Mucosa of descending colon (tissue), 3 donors: ENCODE measurements at places on chromosomes 5 and 9. TPM values are rescaled to one million over a fixed set of nuclear protein-coding genes. Genes with fewer than 3 reads are reported as not detected.
A peak's percentile ranks its signal among the peaks of the same experiment; 100 is the strongest.

DNA sequence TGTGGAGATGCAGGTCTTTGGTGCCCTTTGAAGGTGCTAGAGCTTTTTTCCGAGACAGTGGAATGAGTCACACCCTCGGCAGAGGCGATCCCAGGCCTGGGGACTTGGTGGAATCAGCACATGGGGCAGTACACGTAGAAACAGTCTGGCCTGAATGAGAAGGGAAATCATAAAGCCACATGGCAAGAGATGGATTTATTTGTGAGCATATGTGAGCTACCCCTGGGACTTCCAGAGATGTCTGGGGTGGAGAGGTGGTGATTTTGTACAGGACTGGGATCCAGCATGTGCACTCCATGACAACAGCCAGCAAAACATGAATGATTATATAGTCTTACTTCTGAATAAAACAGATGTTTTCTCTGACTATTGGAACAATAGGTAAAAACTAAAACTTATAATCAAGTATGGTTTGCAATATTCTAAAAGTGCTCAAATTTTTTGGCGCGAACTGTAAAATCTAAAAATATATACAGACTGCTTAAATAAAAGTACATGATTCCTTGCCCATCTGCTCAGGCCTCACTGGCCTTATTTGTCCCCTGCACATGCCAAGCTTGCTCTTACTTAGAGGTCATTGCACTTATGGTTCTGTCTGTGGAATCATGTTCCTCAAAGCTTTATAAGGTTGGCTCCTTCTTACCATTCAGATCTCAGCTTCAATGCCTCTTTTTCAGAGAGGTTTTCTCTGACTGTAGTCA, 54.7 kb upstream of the SMARCA2 start:
- DNase-seq = no peak

DNA sequence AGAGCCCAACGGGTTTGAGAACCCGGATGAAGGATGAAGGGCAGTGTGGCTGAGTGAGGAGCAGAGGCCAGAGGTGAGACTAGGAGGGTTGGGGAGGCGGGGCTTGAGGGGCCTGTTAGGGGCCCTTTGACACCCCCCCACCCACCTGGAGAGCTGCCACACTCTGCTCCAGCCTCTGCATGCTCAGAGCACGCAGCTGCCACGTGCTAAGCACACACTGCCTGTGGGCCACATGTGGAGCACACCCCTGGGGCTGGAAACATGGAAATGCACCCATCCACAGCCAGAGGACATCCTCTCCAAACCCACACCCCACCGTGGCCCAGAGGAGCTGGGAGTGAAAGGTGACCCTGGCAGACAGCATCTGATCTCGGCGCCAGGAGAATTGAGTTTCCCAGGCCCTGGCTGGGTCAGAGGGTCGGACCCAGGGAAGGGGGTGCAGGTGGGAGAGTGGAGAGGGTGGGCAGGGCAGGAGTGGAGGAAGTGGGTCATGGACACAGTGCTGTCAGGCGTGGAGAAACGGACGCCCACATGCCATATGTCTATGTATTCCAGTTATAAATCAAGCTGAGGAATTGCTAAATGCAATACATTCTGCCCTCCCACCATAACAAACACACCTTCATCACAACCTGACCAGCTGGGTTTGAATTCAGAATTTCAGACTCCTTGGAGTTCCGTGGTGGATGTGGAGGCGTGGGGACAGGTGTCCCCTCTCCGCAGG, 5.9 kb downstream of the DNM1 start:
- DNase-seq = no peak

The OR13F1 gene
- total RNA-seq = not detected

DNA sequence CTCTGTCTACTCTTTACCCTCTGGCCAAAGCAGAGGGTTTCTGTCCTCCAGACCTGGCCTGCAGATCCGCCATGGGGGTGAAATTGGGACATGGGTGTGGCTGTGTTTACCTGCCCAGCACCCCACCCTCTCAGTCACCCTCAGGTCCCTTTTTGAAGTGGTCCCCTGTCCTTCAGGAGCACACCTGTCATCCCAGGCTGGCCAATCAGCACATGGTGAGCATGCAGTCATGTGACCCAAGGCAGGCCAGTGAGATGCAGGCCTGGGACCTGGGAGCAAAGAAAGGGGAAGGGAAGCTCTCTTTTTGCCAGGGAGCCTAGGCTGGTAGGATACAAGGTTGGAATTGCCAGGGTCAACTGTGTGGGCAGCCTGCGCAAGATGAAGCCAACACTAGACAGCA, 28.3 kb upstream of the IER5L start:
- no peak for DNase-seq

DNA sequence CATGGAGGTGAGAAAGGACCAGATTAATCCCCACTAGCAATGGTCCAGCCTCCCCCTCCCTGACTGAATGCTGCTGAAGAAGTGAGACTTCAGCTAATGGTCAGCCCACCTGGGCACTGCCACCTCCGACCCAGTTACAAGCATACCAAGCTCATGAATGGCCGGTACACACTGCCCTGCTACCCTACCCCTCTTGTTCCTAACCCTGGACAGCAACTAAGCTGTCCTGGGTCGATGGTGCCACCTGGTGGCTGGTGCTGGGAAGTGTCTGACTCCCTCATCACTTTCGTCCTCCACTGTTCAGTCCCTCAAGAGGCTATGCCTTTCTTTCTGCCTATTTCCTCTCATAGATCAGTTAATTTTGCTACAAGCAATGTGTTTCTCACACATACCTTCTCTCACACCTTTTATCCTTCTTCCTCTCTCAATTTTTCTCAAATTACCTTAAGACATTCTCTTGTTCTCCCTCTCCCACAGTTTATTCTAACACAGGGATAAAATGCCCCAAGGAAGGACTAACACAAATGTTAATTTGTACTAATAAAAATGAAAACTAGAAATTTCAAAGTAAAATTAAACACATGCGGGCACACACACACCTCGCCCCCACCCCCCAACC, 42.4 kb downstream of the PAX5 start:
- no peak for DNase-seq

GRCh38 chr5:58544195-58544594, 38.7 kb upstream of the RAB3C start:
- DNase-seq = no peak

DNA sequence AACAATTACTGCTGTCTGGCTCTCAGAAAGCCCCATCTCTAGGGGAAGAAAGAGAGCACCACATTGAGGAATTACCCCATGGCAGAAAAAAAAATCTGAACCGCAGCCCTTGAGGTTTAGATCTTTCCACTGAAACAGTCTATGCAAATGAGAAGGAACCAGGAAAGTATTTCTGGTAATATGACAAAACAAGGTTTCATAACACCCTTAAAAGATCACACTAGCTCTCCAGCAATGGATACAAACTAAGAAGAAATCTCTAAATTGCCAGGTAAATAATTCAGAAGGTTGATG, 427.1 kb downstream of the PRELID2 start:
- DNase-seq = no peak

DNA sequence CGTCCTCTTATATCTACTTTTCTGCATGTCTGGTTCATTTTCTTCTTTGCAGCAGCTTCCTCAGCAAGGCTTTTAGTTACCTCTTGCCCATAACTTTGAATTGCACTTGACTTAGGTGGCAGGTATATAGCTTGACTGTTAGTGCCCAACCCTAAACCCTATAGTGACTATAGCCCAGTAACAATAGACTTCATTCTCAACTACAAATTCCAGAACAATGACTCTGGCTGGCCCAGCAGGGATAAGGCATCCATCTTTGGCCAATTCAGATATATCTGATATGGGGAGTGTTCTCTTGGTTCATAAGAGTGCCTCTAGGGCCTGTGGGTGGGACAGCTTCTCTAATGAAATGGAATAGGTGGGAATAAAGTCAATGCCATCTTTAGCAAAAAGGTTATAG, 246.2 kb downstream of the DMRT2 start:
- DNase-seq = no peak

DNA sequence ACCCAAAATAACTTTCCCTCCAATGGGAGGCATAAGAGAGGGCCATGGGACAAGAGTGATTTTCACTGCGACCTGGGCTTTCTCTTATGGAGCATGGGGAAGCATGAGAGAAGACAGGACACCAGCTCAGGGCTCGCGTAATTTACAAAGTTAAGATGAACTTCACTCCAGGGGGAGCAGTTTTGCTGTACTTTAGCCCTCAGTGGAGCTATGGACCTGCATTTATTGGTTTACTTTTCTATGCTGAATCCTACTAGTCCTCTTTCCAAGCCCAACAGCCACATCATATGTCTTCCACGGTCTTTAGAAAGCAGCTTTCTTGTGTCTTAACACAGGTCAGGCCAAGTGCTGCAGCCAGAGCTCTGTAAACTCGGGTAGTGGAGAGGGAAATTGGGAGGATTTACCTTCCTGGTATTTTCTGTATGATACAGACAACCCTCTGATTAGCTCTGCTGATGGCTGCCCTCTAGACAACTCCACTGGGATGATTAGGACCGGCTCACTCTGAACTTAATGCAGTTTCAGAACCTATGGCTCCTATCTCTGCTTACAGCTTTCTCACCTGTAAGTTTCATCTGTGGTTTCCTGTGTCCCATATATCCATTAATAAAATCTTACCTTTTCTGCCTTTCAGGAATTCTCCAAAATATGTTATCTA, 581.0 kb upstream of the RORB start:
- DNase-seq = no peak

DNA sequence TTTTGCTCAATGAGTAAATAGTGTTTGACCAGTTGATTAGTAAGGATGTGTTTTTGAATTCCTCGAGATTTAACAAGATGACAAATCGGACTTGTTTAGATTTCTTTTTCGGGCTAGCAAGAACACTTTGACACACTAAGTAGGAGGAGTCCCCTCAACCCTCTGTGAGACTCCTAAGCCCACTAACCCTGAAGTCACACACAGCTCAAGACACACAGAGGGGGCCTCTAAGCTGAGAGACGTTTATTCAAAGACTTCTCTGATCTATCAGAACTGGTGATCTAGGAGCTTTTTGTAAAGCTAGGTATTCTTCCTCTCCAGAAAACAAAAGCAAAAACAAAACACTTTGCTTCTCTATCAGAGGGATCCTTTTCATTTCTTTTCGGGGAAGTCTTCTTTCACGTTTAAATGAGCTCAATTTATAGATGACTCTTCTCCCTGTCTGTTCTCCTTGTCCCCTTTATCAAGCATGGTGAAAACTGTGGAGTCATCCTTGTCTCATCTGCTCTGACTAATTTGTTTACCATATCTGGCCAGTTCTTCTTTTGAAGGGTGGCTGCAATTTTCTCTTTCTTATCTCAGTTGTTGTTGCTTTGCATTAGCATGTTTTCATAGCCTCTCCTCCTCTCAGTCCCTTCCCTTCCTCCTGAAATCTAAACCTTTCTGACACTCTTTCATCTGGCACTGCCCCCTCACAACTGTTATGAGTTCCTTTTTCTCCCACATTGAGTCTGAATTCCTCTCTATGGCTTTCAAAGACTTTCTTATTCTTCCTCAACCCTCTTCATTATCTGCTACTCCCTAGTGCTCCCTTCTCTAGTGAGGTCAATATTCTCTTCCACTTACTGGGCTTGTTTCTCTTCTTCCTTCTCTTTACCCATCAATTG, 68.5 kb upstream of the RAI14 start:
- DNase-seq = no peak

- peak; percentile 27 for DNase-seq
Observed at GRCh38 chr5:74251141-74252035, 389.1 kb downstream of the ENC1 start.

- peak; percentile 73 for DNase-seq
Observed at GRCh38 chr9:76394960-76395252, 680 bp upstream of the RFK start.

The TLX3 gene
- not detected for total RNA-seq

The IFNA2 gene
- not detected for total RNA-seq

The OSMR gene
- 3.3 TPM for total RNA-seq

The KIF20A gene
- total RNA-seq = 2.8 TPM

- no peak for DNase-seq
Observed at GRCh38 chr5:110106750-110107149, 417.0 kb downstream of the MAN2A1 start.
